ENCODE measurements at places on chromosomes 13 and 19. TPM values are rescaled to one million over a fixed set of nuclear protein-coding genes. Genes with fewer than 3 reads are reported as not detected.
A peak's percentile ranks its signal among the peaks of the same experiment; 100 is the strongest.

- no peaks in the 10 kb centered on the region for H3K36me3 ChIP-seq
- H3K27me3 ChIP-seq: peaks cover 30% of the 10 kb centered on the region
- no peak for DNase-seq
Measured at GRCh38 chr19:42151782-42152684, 19.8 kb upstream of the POU2F2 start.

GRCh38 chr19:46111376-46111775 lies 13.1 kb downstream of the IGFL3 start:
- H3K27me3 ChIP-seq: no peaks in the 10 kb centered on the region
- H3K27ac ChIP-seq: no peak overlapping the region
- no peaks in the 10 kb centered on the region for H3K36me3 ChIP-seq
- no peak for DNase-seq

DNA sequence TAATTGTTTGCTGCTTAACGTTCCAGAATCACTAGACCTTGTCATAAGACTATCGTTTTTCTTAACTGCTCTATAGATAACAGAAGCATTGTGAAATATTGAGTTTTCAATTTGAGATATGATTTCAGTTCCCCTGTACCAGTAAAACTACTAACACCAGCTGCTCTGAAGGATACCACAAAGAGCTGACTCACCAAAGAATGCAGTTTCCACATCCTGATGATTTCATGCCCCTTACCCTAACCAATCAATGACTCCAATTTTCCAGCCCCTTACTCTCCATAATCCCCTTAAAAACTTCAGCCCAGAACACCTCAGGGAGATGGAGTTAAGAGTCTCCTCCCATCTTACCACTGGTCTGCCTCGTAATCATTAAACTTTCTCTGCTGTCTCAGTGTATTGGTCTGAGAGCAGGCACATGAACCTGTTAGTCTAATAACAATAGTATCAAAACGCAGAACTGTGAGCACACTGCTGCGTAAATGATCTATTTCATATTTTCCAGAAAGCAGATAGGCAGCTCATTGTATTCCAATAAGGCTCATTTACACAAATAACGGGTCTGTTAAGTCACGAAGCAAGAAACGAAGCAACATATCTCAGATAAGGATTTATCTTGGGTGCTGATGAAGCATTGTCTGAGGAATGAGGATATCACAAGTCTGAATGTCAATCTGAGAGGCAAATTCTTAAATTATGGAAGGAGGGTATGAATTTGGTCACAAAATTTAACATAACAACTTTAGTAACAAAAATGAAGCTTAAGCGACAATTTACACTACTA lies 14.1 kb upstream of the CCNA1 start:
- H3K4me3 ChIP-seq: no peak overlapping the region
- no peaks in the 10 kb centered on the region for H3K27me3 ChIP-seq
- no peak for DNase-seq

DNA sequence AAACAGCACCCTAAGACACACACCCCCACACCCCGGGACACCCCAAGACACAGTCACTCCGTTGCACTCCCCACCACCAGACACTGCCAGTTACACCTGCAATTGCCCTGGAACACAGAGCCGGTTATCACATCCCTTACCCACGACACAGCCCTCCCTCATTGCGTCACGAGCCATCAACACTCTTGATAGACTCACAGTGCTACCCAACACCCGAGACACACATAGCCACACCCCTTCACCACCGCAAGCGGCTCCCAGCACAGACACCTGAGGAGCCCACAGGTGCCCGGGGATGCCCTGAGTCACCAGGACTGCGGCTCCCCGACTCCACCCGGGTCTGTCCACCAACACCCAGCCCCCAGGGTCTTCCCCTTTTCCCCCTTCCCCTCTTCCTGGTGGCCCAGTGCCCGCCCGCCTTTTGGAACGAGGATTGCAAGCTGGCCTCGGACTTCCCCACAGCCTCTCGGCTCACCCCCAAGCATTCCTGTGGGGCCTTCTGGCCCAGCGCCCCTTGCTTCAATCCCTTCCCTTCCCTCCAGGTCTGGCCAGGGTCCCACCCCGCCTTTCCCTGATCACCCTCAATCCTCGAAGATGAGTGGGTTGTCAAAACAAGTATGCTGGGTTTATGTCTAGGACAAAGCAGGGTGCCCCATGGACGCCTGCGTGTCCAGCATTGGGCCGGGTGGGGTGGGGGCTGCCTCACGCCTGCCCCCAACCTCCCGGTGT lies 1.7 kb upstream of the PTGER1 start:
- H3K36me3 ChIP-seq: peaks cover 13% of the 10 kb centered on the region
- H3K4me3 ChIP-seq: no peak overlapping the region
- DNase-seq: peak; percentile 61
- H3K27me3 ChIP-seq: no peaks in the 10 kb centered on the region
- H3K4me1 ChIP-seq: peaks cover 11% of the 10 kb centered on the region
- H3K27ac ChIP-seq: no peak overlapping the region

DNA sequence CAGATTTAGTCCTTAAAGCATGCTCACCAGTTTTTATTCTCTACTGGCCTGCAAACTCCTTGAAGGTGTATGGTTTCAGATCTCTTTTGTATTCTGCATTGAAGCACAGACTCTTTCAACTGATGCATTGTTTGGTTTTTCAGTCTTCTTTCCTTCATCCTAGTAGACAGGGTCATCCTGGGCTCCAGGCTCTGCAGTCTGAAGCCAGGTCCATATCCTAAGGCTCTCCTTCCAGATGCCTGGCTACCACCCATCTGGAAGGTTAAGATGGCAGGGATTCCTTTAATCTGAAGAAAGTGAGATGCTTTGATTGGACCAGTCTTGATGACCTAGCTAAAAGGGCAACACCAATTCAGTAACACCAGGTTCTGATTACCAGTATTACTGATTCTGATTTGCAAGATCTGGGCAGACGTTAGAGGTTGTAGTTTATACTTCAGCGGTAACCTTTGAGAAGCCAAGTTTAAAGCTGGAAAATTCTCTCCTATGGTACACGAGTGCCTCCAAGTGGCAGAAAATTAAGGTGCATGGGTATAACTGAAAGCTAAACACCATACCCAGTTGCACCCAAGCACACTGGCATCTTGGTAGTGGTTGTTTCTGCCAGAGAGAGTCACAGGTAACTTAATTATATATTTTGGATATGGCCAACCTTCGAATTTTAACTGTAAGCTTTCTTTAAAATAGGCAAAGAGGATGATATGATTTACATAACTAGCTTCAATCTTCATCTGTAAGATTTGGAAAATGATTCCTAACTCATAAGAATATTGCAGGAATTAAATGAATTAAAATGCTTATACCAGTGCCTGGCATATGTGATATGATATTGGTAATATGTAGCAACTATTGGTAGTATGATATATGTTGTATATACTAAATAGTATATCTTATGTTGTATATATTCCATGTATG lies 1651.9 kb upstream of the MIR17HG start:
- DNase-seq: no peak
- no peak overlapping the region for H3K27ac ChIP-seq
- H3K4me1 ChIP-seq: no peaks in the 10 kb centered on the region

DNA sequence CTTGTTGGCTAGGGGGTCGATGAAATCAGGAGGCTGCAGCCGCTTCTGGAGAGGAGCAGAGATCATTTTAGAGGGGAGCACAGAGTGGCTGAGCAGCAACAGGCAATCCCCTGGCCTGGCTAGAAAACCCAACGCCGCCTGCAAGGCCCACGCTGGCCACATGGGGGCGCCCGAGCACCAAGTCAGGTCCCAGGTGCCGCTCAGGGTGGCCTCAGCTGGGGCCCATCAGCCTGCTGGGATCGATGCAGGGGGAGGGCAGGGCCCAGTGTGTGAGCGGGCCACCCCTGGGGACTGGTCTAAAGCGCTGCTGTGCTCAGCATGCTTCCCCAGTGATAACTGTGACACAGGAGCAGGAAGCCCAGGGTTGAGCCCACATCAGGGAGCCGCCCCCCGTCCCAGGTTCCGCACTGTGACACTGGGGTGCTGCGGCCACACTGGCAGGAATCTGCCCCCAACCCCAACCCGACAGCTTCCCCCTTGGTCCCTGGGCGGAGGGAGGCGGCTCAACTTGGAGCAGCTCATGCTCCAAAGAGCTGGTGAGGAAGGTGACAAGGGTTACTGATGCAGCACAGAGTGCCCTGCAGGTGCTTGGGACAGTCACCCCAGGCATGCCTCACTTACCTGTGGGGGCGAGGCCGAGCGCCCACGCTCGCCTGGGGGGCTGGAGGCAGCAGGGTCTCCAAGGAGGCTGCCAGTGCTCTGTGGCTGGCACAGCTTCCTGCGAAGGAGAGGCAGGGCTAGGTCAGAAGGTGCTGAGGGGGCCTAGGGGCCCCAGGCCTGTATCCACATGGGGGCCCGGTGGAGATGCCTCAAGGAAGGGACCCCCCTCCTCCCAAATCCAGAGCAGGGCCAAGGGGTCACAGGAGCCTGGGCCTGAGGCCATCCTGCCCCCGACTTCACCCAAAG lies 13.3 kb upstream of the ISYNA1 start:
- H3K36me3 ChIP-seq: peaks cover 73% of the 10 kb centered on the region

- H3K4me1 ChIP-seq: no peaks in the 10 kb centered on the region
- H3K36me3 ChIP-seq: no peaks in the 10 kb centered on the region
- H3K4me3 ChIP-seq: no peak overlapping the region
- no peaks in the 10 kb centered on the region for H3K27me3 ChIP-seq
Measured at GRCh38 chr13:86429756-86430155, 630.5 kb upstream of the SLITRK6 start.

DNA sequence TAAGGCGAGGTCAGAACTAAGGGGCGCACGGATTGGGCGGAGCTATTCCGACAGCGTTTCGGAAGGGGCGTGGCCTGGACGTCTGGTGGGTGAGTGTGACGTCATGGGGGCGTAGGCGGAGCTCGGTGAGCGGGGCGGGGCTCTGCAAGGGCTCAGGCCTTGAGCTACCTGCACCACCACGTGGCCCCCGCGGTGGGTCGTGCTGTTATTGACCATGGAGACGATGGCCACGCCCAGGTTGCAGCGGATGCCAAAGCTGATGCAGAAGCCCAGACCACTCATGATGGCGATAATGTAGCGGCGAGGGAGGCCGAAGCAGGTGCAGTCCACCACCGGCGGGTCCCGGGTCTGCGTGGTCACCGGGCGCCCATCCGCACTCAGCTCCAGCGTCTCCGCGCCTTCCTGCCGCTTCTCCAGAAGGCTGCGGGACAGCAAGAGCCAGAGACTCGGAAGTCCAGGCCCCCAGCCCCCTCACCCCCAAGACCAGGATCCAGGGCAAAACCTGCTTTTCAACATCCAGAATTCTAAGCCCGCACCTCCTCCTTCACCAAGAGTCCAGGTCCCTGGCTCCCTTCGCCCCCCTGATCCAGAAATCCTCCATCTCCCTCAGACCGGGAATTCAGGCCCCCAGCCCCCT lies 4.8 kb downstream of the SLC17A7 start:
- DNase-seq: peak; percentile 88
- peak overlapping the region; percentile 60 for H3K27ac ChIP-seq
- peaks cover 29% of the 10 kb centered on the region for H3K4me1 ChIP-seq
- peak overlapping the region; percentile 22 for H3K4me3 ChIP-seq
- peaks cover 19% of the 10 kb centered on the region for H3K27me3 ChIP-seq

DNA sequence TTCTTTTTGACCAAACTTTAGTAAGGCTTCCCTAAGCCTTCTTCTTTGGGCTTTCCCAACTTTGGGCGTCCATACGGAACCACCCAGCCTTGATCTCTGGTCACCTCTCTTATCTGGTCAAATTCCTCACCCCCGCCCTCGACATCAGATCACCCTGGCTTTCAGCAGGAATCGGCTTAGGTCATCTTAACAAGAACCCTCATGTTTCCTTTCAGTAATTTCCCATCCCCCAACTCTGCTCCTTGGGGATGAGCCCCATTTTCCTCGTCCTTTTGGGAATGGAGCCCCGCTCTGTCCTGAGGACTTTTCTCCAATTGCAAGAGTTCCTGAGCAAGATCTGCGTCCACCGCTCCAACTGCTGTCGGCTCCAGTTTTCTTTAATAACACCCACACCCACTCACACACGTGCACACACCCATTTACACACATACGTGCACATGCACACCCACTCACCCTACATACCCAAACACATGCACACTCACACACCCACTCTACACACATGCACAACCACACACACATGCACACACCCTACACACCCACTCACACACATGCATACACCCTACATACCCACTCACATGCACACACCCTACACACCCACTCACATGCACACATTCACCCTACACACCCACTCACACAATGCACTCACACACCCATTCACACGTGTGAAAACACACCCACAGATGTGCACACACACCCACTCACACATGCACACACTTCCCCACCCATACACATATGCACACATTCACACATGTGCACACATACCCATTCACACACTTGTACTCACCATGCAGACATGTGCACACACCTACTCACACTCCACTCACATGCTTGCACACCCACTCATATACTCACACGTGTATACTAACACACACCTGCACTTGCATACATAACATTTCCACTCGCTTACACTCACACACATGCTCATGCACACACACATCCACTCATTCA lies 87.0 kb upstream of the TM9SF2 start:
- H3K4me3 ChIP-seq: no peak overlapping the region
- no peaks in the 10 kb centered on the region for H3K36me3 ChIP-seq
- no peak for DNase-seq

DNA sequence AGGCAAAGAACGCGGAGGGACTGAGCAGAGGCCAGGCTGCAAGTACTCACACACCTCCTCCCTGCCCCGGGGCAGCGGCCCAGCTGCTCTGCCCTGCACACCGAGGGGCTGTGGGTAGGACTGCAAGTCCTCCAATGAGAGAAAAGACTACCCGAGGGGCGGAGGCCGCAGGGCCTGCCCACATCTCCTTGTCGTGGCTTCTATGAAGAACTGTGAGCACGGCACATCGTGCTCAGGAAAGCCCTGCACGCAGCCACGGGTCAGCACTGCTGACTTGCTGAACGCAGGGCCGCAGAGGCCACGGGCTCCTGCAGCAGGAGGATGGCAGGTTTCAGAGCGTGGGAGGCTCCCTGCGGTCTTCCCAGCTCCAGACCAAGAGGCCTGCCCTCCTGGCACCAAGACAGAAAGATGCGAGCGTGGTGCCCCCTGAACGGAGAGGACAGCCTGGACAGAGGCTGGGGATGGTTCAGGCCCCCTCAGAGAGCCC lies 37.4 kb downstream of the CEBPG start:
- H3K4me1 ChIP-seq: peaks cover 16% of the 10 kb centered on the region
- no peak overlapping the region for H3K4me3 ChIP-seq
- H3K27ac ChIP-seq: no peak overlapping the region
- no peaks in the 10 kb centered on the region for H3K27me3 ChIP-seq
- no peaks in the 10 kb centered on the region for H3K36me3 ChIP-seq
- DNase-seq: no peak

- H3K27me3 ChIP-seq: no peaks in the 10 kb centered on the region
- H3K4me1 ChIP-seq: peaks cover 7% of the 10 kb centered on the region
- peak overlapping the region; percentile 34 for H3K4me3 ChIP-seq
- H3K36me3 ChIP-seq: peaks cover 30% of the 10 kb centered on the region
- H3K27ac ChIP-seq: peak overlapping the region; percentile 43
- no peak for DNase-seq
Measured at GRCh38 chr19:52188822-52189734, 774 bp upstream of the PPP2R1A start.

GRCh38 chr13:77002590-77003190 lies 10.8 kb downstream of the CLN5 start:
- peaks cover 56% of the 10 kb centered on the region for H3K36me3 ChIP-seq
- no peaks in the 10 kb centered on the region for H3K4me1 ChIP-seq
- H3K4me3 ChIP-seq: no peak overlapping the region

Gene BRCA2
- 10.6 TPM for total RNA-seq

Gene COL4A2
- total RNA-seq: 12.6 TPM

Gene IZUMO2
- not detected for total RNA-seq

Gene KRI1
- 37.7 TPM for total RNA-seq

Gene MRPL4
- 204 TPM for total RNA-seq

Gene ARHGAP35
- 26.4 TPM for total RNA-seq

Gene ZNF865
- 18.6 TPM for total RNA-seq

Gene SLAIN1
- 0.40 TPM for total RNA-seq

Gene KCNN1
- 4.7 TPM for total RNA-seq

Gene FFAR2
- total RNA-seq: not detected

Measured in K562 (cell line).